M059J (cell line): ENCODE measurements at places on chromosomes 1 and 21. TPM values are rescaled to one million over a fixed set of nuclear protein-coding genes. Genes with fewer than 3 reads are reported as not detected.

Gene NPPB
- total RNA-seq = 7.0 and 20.0 TPM in 2 replicates

DNA sequence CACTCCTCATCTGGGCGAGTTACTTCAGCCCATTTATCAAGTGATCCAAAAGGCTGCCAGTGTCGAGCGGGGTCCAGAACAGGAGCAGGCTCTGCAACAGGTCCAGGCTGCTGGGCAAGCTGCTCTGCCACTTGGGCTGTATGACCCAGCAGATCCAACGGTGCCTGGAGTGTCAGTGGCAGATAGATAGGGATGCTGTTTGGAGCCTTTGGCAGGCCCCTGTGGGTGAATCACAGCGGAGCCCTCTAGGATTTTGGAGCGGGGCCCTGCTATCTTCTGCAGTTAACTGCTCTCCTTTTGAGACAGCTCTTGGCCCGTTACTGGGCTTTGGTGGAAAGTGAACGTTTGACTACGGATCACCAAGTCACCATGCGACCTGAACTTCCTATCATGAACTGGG, 7.5 kb downstream of the MMEL1 start:
- DNase-seq = no peak

DNA sequence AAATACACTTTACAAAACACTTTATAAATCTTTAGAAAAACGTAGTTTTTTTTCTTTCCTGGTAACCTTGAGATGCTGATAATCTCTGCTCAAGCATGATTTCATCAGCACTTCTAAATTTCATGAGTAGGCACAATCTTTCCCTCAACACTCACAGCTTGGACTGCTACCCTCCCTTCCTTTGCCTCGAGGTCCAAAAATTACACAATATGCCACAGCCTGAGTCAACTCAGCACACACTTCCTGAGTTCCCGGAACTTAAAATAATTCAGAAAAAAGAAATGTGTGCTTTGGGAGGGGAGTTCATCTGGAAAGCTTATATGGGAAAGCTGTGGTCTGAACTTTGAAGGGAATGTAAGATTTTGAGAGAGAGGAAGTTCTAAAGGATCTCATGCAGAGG, 5.9 kb downstream of the CLCA2 start:
- DNase-seq = peak; percentile 95

GRCh38 chr1:154619181-154619948, 11.4 kb upstream of the ADAR start:
- DNase-seq = no peak

Gene FCRL1
- not detected in 2 replicates for total RNA-seq

GRCh38 chr1:76084029-76084627, 9.6 kb downstream of the ST6GALNAC3 start:
- no peak for DNase-seq

DNA sequence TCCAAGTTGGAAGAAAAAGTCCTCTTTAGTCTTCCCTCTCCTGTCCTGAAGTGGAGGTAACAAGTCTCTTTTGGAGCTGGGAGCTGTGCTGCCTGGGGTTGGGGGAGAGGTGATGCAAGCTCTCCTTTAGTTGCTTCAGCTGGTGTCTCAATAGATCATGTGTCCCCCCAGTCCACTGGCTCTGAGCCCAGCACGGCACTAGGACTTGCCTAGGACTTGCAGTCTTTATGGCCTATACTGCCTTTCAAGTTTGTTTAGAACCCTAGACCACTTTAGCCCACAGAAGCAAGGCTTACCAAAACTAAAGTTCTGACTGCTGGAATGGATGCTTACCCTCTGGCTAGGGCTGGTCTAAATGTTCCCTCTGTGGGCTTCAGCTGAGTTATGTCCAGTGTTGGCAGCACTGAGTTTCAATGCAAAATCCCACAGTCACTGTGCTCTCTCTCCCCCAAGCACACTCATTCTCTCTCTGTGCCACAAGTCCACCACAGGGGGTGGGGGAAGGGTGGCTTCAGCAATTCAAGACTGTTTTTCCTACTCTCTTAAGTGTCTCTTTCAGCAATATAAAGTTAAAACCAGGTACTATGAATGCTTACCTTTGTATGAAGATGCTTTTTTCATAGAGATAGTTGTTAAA, 185.0 kb downstream of the DNAH14 start:
- DNase-seq = no peak

GRCh38 chr1:105419030-105419429, 1637.4 kb upstream of the PRMT6 start:
- no peak for DNase-seq

Gene OR10Z1
- not detected in 2 replicates for total RNA-seq

DNA sequence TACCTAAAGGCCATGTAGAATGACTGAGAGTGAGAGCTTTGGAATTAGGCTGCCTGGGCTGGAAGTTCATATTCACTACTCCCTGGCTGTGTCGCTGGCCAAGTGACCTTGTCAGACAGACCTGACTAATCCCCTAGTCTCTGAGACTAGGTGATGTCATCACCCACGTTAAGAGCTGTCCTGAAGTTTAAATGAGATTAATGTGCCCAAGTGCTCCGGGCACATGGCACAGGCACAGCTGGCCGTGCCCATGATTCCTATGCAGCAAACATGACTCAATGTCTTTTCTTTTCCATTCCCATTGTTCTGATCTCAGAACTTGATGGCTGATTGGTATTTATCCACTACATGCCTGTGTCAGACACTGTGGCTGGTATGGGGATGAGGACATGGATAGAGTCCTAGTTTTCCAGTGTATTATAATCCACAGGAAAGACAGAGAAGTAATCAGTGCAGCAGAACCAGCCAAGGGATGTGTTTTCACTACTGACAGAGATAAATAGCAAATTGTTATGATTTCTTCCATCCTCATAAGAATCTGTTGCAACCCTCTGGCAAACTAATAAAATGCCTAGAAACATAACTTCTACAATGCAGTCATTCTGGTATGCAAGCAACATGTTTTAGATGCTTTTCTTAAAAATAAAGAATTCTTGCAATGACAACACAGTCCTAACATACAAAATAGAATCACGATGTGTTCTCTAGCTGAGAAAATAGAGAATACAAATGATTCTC, 180.9 kb downstream of the PCP4 start:
- no peak for DNase-seq

DNA sequence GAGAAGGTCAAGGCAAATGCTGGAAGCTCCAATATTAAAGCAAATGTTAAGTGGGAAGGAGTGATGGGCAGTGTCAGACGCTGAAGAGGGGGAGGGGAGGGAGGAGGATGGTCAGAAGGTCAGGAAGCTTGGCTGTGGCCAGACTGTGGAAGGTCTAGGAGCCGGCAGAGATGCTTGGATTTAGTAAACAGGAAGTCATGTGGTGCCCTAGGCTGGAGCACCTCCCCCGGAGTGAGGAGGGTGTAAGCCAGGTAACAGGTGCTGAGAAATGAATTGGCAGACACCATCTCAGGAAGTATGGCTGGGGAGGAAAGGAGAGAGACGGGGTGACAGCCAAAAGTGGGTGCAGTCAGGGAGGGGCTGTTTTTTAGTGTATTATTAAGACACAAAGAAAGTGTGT, 17.7 kb downstream of the CSMD2 start:
- DNase-seq = peak; percentile 27
